ENCODE measurements at places on chromosomes 3 and 15.

DNA sequence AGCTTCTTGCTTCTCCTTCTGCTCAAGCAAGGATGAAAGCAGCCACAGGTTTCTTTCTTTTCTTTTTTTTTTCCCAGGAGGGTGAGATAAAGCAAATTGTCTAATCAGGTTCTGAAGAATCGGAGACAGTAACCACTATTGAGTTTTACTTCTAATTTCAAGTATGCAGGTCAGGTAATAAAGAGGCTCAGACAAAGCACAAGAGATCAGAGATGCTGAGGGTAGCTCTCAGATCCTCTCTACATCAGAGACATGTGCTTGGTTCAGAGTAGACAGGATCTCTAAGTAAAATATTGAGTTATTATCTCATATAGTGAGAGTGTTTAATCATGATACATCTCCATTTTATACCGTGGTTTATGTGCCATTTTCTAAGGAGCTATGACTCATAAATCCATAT lies 168.5 kb downstream of the NFKBIZ start:
- DNase-seq = no peak

- no peak for DNase-seq
Measured at GRCh38 chr3:150030841-150031240, 60.1 kb upstream of the PFN2 start.

DNA sequence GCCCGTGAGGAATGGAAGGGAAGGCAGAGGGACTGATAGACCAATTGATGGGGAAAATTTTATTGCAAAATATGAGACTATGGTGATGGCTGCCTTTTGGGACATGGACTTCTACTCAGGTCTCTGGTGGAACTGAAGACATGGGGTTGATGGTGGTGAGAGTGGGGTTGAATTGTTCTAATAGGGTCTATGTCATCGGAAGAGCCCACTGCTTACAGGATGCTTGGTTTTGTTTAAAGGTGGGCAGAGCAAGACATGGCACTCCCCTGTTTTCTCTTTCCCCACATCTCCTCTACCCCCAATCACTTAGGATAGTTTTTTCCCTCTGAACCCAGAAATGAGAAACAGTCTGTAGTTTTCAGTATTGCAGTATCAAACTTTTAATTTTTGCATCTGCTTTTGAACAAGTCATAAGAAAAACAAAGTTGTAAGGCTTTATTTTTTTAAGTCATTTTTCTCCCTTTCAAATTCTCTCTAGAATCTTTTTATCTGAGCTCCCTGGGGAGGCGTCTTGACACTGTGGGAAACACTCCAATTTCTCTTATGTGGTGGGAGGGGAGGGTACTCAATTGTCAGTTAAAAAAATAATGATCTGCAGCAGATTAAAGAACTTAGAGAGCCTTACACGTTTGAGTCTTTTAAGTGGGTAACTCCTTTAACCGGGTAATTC lies 276.2 kb upstream of the TBC1D5 start:
- DNase-seq = no peak

- no peak for DNase-seq
Measured at GRCh38 chr3:193317682-193318300, 60.8 kb downstream of the ATP13A5 start.

GRCh38 chr15:39797407-39797806 lies 14.8 kb upstream of the FSIP1 start:
- no peak for DNase-seq

- DNase-seq = no peak
Measured at GRCh38 chr3:66178206-66178605, 42.6 kb upstream of the SLC25A26 start.

GRCh38 chr3:143098032-143098764 lies 21.4 kb upstream of the CHST2 start:
- DNase-seq = no peak

- DNase-seq = no peak
Measured at GRCh38 chr3:179292450-179292849, 30.4 kb upstream of the ZNF639 start.

DNA sequence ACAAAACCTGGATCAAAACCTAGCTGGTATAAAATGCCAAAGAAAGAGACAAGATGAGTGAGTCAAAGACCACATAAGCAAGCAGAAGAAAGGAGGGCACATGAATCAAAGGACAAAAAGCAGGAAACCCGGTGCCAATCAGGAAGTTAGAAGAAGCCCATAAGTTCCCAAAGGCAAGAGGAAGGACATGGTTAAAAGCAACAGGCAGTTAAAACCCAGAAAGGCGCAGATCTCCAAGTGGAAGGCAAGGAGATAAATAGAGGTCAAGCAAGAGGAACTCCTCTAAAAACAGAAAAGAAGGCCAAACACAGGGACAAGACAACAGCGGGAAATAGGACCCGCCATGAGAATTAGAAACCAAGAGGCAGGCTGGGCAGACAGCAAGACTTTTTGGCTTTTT lies 4.4 kb downstream of the TMOD2 start:
- DNase-seq = no peak

DNA sequence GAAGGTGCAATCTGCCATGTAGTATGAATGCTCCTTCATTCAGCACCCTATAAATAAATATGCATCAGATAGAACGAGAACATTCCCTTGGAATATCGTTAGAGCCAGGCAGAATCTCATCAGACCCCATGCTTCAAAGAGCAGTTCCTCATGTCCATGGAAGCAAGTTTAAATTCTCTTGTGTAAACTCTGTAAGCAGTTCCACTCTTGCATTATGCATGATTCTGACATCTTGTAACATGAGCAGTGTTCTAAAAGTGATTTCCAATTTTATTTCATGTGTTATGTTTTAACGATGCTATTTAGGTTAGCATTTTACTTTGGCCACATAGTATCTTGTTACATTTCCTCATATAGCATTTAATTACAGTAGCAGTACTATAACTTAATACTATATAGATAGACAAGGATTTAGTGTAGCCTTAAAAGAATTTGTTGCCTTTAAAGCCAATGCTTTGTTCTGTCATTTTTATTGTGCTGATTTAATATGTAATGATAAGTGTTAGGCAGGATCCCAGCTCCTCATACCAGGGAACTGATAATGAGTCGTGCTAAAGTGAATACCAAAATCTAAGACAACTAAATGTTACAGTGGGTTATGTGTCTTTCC lies 161.2 kb upstream of the NECTIN3 start:
- no peak for DNase-seq

DNA sequence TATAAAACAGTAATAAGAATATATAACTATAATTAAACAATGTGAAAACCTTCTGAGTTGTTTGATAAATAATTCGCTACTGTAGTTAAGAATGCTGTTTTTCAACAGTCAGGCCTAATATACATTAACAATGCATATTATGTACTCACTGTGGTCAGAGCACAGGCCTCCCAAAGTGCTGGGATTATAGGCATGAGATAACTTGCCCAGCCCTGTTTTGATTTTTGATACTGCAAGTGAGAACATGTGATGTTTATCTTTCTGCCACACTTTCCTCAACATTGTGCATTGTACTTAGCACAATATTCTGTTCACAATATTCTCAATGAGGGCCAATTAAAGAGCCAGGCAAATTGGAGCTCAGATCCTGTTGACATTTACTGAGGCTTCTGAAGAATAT lies 274.5 kb upstream of the RARB start:
- DNase-seq = no peak

GRCh38 chr15:48062148-48062872 lies 58.5 kb upstream of the SLC24A5 start:
- DNase-seq = no peak

- DNase-seq = no peak
Measured at GRCh38 chr3:37905346-37905745, 43.7 kb downstream of the CTDSPL start.

GRCh38 chr15:71153823-71154524 lies 38.7 kb downstream of the THSD4 start:
- no peak for DNase-seq

GRCh38 chr3:136802481-136802996 lies 16.4 kb upstream of the SLC35G2 start:
- no peak for DNase-seq

- DNase-seq = no peak
Measured at GRCh38 chr15:100842756-100843730, 36.6 kb upstream of the ALDH1A3 start.

GRCh38 chr3:43696441-43696840 lies 5.7 kb downstream of the ABHD5 start:
- DNase-seq = no peak

DNA sequence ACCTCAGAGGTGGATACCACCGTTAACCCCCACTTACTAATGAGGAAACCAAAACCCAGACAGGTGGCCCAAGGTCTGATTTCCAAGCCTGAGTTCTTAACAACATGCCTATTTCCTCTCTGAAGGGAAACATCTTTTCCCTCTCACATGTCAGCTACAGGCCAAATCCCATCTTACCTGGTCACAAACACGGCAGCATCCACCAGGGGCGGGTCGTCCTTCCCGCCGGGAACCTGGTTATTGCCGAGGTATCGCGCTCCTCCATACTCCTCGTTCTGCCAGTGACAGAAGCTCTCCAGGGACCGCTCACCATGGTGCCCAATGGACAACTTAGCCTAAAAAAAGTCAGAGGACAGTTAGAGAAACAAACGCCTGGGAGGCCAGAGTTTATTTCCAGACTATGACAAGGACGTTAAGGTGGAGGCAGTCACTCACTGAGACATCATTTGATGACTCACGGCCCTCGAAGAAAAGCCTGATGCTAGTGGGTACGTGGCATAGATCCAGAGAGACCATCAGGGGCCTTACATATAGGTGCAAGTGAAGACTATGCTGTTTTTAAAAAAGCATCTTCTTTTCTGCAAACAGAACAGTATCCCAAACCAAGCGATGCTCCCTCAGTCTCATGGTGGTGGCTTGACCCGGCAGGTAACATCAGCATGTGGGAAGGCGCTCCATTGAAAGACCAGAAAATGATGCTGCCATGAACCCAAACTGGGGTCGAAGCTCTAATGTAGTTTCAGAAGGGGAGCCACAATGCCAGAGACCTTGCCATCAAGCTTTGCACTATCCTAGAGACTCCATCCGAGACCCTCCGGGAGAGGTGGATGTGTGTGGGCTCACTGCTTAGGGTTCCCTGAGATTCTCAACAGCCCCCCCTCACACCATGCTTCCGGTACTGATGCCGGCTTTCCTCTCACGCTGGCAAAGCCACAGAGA lies 80.2 kb downstream of the ADAMTS17 start:
- no peak for DNase-seq

- DNase-seq = no peak
Measured at GRCh38 chr3:40262331-40262730, 47.2 kb upstream of the EIF1B start.

DNA sequence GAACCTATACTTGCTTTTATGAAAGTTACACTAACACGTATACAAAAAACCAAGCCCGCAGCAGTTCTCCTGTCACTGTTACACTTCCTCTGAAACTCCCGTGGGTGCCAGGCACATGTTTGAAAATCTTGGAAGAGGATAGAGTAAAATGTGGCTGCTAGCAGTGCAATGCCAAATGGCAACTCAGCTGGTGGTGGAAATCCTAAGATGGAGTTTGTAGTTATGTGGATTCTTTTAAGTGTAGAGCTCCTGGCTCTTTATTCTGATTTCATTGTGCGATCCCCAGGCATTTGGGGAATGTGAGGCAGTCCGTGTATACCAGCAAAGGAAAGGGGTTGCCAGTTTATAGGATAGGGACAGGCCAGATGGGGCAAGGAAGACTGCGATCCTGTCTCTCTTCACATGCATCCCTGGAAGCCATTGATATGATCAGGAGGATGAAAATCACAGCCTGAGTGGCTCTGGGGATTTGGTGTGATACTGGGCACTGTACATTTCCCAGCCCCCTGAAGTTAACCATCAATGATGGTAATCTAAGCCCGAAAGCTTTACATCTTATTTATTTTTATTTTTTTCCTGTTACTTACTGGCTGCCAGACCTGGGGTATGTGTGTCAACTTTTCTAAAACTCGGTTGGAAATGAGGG lies 1.1 kb downstream of the STAC start:
- no peak for DNase-seq

DNA sequence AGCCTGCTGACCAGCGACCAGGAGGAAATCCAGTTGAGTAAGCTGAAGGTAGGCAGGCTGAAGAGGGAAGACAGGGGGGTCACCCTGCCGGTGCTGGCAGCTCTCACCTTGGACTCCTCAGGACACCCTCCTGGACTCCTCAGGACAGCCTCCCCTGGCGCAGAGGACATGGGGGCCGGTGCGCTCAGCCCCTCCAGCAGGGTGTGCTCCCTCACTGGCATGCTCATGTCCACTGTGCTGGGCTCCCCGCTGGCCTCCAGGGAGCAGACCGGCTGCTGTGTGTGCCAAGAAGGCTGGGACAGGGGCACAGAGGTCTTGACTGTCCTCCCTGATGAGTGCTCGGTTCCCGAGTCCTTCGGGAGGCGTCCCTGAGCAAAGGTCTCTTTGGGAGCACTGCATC lies 183.6 kb downstream of the ATP10A start:
- DNase-seq = no peak

DNA sequence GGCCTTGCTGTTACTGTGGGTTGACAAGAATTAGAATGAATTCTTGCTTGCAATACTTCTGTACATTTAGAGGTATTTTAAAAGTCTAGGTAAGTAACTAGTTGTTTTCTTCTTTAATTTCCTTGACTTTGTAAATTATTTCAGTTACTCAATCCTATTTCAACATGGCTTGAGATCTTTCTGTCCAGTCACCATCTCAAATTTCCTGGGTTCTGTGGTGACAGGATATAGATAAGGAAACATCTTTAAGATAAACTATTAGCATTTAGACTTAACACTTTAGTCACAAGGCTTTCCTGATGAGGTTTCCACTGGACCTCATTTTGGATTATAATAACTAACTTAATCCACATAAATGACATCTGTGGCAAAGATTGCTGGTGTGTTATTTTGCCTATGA lies 195.9 kb upstream of the DPH6 start:
- DNase-seq = no peak

GRCh38 chr15:69060041-69060481 lies 45.6 kb downstream of the NOX5 start:
- DNase-seq = no peak

DNA sequence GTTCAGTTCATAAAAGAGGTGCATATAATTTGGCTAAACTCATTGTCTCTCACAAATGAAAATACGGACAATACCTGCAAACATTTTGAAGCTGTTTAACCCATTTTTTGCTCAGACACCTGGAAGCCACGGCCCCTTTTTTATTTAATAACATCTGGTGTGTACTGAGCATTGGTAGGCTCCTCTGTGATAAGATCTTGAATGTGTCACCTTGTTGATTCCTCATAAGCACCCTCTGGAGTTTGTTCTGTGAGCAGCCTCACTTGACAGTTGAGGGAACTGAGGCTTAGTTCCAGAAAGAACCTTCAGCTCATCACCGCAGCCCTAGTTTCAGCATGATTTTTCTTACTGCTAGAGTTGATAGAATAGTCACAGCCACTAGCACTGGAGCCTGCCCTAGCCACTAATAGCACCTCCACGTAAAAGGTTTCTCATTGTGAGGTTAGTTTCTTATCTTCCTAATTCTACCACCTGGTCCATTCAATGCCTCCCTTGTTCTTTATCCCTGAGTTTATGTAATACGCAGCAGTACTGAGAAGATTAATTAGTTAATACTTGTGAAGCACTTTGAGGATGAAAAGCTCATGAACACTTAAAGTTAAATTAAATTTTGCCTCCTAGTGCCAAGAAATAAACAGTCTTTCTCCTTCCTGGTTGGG lies 71.9 kb downstream of the ITPR1 start:
- DNase-seq = no peak

GRCh38 chr3:43674345-43675085 lies 16.2 kb upstream of the ABHD5 start:
- DNase-seq = no peak

GRCh38 chr3:136544532-136544931 lies 207.6 kb downstream of the STAG1 start:
- no peak for DNase-seq
